Fibroblast of skin of right biceps (primary cell): ENCODE measurements at places on chromosomes 16 and 17.

DNA sequence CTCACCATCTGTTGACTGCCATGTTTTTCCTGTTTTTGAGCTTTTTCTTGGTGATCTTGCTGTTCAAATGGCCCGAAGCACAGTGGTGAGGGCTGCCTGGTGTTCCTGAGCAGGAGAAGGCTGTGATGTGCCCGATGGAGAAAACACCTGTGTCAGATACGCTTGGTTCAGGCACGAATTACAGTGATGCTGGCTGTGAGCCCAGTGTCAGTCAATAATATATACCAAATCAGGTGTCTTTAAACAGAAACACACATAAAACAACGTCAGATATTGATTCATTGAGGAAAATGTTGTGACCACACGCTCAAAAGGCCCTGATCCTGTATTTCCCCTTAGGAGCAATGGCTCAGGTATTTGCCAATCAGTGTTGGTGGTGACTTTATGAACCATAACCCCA is 111.7 kb downstream of the SDR42E1 start:
- DNase-seq: no peak

DNA sequence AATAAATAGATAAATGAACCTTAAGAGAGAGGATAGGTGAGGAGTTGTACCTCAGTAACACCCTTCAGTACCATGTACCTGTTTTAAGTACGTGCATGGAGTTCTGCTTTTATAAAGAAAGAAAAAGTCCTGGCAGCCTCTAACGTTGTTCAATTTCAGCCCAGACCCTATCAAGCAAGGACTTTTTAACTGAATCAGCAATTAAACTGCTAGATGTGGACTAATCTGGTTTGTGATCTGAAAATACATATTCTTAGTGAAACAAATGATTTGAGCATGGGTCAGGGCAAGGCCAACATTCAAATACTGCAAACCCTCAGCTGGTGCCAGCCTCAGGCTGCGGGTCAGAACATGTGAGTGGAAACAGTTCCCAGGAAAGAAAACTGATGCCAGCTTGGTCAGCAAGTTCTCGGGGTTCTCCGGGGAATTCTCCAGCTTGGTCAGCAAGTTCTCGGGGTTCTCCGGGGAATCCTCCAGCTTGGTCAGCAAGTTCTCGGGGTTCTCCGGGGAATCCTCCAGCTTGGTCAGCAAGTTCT is 84.5 kb downstream of the MRM3 start:
- no peak for DNase-seq

- no peak for DNase-seq
Measured at GRCh38 chr17:48296453-48296852, 133.6 kb downstream of the SKAP1 start.

GRCh38 chr17:57234061-57234738 is 22.1 kb upstream of the MSI2 start:
- DNase-seq: no peak

DNA sequence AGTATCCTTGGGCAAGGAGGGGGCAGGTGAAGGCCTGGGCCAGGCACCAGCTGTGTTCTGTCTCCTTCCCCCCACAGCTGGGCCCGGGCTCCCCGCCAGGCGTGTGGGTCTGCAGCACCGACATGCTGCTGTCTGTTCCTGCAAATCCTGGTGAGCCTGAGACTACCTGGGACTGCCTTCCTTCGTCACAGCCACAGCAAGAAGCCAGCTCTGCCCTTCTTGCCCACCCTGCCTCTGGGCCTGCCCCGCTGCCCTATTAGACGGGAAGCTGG is 12.3 kb downstream of the FCSK start:
- no peak for DNase-seq

DNA sequence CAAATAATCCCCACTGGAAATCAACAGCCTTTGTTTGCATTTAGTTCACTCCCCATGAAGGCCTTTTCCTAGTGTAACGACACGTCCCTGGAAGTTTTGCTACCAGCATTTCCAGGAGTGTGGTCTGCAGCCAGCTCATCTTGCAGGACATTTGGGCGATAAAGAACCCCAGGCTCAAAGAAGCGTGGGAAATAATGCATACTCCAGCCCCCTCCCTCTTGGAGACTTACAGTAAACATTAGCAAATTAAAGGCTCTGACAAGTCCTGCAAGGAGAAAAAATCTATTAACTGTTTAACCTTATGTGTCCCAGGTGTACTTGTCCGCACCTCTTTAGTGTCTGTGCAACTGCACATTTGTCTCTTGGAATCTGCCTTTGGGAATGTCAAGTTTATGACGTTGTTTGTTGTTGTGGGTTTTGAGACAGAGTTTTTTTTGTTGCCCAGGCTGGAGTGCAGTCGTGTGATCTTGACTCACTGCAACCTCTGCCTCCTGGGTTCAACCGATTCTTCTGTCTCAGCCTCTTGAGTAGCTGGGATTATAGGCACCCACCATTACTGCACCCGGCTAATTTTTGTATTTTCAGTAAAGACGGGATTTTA is 131.1 kb downstream of the ABCC1 start:
- no peak for DNase-seq

- no peak for DNase-seq
Measured at GRCh38 chr17:74217888-74218287, 4.5 kb downstream of the TTYH2 start.

GRCh38 chr17:43911904-43912303 is 4.6 kb upstream of the MPP2 start:
- DNase-seq: no peak

DNA sequence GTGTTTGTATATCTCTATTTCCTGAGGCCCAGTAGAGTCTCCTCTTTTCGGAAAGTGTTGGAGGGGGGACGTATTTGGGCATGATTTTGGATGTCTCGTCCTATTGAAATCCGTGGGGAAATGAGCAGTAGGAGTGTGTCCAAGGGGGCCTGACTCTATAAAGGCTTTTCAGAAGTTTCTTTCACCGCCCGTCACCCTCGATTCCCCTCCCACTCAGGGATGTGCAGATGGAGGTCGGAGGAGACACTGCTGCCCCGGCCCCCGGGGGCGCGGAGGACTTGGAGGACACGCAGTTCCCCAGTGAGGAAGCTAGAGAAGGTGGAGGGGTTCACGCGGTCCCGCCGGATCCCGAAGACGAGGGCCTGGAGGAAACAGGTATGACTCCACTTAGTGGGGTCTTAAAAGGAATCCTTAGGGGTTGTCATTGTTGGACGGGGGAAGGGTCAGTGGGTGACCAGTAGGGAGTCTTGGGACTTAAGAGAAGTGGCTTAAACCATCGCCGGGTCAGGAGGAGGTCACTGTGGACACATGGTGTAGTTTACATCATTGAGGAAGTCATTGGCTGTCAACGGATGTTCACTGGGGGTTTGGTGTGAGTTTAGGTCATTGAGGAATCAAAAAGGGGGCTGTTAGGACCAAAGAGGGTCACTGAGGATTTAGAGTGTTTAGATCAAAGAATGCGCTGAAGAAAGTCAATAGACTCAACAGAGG is 424 bp downstream of the MON1B start:
- no peak for DNase-seq

GRCh38 chr17:33383488-33384023 is 90.5 kb upstream of the ASIC2 start:
- no peak for DNase-seq

DNA sequence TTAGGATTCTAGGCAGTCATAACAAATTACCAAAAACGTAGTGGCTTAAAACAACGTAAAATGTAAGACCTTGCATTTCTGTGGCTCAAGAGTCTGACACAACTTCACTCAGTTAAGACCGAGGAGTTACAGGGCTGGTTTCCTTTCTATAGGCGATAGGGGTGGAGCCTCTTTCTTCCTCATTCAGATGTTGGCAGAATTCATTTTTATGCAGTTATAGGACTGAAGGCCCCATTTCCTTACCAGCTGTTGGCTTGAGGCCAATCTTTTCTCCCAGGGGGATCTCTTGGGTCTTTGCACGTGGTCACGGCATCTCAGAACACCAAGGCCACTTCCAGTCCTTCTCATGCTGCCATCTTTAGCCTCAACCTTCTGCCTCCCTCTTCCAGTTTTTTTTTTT is 145.2 kb downstream of the KCNJ2 start:
- no peak for DNase-seq

DNA sequence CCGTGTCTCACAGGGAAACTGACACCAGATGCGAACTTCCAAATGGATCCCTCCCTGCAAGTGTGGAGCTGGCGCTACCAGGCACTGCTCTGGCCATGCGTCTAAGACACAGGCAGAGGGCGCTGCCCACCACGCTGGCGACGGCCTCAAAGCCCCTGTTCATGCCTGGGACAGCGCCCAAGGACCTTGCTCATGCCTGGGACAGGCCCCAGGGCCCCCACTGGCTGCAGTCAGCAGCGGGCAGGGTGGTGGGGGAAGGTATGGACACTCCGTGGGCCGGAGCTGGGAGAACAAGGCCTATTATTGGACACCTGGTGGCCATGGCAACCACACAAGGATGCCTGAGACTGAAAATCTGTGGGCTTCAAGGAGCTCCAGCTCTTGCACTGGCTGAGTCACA is 8.8 kb downstream of the ZG16B start:
- DNase-seq: peak; percentile 75
